CD4-positive, alpha-beta T cell treated with Interleukin-17A for 4 hours (primary cell): ENCODE measurements at places on chromosomes 1 and 21.
A peak's percentile ranks its signal among the peaks of the same experiment; 100 is the strongest.

GRCh38 chr1:208146650-208147049 is 97.5 kb downstream of the PLXNA2 start:
- no peak for DNase-seq

DNA sequence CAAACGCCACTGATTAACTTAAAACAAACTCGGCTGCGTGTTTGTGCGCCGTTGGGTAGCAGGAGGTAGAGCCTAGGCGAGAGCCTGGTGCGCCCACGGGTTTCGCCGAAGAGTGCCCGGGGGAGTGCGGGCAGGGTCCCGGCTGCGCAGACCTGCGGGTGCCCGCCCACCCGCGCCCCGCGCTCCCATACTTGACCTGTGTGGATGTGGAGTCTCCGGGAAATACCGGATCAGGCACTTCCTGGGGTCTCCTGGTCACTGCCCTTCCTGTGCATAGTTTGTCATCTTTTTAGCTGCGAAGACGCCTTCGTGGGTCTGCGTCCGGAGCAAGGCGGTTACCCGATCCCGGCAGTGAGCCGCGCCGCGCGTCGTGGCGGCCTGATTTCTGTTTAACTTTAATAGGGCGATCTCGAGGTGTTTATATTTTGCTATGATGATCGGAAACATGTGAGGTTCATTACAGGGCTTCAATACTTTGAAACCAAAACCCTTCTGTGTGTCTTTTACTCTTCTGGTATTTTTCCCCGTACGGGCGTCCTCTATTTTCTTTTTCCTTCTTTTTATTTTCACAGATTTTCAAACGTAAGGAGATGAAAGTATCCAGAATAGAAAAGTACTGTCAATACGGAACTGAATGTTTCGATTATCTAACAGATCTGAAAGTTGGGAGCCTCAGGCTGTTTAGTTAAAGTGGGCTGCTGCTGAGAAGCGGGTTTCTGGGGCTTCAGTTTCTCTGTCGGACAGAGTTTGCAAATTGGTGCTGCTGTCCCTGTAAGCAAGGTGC is 15.2 kb downstream of the NR5A2 start:
- no peak for DNase-seq

DNA sequence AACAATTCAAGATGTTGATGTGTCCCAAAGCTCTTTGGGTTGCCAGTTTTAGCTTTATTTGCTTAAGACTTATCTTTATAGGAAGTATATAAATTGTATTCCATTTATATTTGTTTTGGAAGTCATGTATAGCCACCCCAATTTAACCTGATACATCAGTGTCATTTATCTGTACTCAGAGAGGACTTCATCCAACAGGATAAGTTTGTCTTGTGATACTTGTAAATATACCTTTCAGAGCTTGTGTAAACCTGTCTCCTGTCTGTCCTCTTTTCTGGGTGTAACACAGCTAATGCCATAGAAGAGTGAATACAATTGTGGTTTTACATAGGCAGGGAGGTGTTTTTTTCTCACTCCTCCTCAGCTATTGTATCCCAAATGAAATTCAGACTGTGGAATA is 10.4 kb downstream of the PTGFR start:
- DNase-seq: no peak

- DNase-seq: no peak
Observed at GRCh38 chr1:93124556-93125355, 45.7 kb downstream of the MTF2 start.

GRCh38 chr1:29498126-29499103 is 262.1 kb downstream of the PTPRU start:
- no peak for DNase-seq

- DNase-seq: no peak
Observed at GRCh38 chr1:109091839-109092193, 1.3 kb downstream of the TMEM167B start.

DNA sequence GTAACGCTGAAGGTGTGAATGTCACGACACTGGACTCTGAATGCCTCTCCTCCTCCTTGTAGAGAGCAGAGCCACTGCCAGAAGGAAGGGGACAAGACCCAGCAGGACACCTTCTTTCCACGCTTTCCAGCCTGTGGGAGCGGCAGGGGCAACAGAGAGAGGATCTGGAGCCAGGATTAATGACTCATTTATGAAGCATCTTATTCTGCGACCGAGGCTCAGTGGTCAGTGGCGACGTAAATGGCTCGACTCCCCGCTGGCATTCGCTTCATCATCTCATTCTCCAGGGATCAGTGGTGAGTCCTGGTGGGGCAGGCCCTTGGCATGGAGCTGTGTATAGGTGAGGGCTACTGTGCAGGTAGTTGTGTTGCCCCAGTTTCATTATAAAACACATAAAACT is 4.6 kb downstream of the SLC37A1 start:
- DNase-seq: no peak

GRCh38 chr21:32167513-32167912 is 111.3 kb downstream of the MIS18A start:
- no peak for DNase-seq

DNA sequence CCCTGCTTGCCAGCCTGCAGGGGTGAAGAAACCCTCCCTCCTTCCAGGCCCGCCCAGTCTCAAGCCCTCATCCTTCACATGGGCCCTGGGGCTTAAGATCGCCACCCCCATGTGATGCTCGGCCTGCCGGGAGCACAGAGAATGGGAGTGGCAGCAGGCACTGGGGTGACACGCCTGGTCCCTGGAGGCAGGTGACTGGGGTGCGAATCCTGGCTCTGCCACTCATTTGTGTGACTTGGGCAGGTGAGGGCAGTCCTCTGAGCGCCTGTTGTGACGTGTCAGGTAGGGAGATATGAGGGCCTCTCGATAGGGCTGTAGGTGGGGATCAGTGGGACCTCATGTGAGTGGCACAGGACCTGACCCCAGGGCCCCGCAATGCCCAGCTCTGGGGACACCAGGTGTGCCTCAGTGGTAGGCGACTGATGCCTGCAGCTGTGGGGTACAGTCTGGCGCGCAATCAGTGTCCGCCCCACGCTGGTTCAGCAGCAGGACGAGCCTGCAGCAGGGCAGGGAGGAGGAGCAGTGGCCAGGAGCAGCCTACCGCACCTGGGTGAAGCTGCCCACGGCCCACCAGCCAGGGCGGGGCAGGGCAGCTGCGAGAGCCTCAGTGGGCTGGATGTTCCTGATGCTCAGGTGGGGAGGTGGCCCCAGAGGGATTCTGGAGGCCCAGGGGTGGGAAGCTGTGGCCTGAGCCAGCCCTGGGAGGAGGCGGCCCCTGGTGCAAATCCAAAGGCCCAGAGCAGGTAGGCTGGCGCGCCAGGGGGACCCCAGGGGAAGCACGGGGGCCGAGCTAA is 6.2 kb downstream of the SH2D5 start:
- no peak for DNase-seq

GRCh38 chr1:19463504-19463803 is 21.9 kb downstream of the CAPZB start:
- DNase-seq: no peak

DNA sequence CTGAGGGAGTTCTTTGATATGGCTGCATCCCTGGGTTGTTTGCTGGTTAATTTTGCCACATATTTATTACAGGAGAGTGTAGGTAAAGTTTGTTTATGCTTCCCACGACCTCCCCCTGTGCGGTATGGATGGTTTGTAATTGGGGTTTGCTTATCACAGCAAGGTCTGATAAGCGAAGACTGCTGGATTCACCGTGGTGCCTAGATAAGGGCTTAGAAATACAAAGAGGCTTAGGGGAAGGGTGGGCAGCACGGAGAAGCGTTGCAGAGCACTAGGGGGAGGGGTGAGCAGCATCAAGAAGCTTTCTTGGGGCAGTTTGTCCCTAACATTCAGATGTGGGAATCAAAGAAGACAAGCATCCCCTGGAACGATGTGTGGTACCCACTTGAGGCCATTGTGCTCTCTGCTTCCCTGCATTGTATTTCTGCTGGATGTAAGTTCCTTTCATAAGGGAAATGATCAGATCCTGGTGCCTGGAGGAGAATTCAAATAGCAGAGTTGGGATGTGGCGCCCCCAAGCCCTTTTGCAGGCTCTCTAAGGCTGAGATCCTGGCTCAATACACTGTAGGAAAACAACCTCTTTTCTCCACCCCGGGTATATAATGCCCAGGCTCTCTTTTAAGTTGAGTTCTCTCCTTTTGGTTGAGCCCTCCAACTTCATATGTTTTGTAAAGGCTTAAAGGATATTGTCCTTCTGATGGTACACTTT is 598.1 kb upstream of the ADGRL4 start:
- DNase-seq: no peak

DNA sequence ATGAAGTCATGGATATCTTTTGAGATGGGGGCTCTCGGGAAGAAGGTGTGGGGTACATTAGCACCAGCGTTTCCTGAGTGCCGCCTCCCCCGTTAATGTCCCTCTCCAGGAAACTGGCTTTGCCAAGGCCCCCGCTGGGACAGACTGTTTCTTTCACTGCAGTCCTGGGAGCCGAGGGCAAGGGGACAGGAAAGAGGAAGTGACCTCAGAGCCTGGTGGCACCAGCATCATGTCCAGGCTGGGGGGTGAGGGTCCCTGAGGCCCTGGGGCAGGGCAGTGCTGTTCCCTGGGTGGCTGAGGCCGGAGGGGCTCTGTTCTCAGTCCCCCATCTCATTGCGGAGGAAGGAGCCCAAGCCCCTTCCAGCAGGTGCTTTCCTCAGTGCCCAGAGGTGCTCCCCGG is 5.8 kb downstream of the PFKL start:
- DNase-seq: no peak

GRCh38 chr1:162565460-162565859 is 3.9 kb downstream of the UAP1 start:
- no peak for DNase-seq

- DNase-seq: no peak
Observed at GRCh38 chr1:57963581-57963980, 539.7 kb upstream of the DAB1 start.

DNA sequence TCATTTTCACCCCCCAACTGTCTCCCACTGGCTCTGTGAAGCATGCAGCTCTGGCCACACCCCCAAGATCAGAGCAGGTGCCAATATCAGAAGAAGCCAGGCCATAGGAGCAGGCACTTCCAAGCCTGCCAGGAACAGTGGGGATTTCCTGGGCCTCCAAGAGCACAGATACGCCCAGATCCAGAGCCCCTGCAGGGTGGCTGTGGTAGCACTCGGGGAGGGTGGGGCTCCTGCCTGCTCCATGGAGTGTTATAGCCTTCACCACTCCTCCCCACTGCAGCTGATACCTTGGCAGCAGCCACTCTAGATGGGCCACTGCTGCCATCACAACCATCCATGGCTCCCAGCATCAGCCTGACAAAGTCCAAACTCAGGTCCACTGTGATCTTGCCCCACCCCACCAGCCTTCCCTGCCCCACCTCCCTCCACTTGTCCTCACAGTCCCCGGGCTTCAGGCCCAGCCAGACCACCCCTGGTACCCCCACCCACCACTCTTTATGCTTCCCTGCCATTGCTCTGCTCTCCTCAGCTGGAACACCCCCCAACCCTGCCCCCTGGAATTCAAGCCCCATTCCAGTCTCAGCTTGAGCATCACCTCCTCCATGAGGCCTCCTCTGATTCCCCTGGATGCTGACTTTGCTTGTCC is 448.3 kb downstream of the MATN1 start:
- DNase-seq: no peak

DNA sequence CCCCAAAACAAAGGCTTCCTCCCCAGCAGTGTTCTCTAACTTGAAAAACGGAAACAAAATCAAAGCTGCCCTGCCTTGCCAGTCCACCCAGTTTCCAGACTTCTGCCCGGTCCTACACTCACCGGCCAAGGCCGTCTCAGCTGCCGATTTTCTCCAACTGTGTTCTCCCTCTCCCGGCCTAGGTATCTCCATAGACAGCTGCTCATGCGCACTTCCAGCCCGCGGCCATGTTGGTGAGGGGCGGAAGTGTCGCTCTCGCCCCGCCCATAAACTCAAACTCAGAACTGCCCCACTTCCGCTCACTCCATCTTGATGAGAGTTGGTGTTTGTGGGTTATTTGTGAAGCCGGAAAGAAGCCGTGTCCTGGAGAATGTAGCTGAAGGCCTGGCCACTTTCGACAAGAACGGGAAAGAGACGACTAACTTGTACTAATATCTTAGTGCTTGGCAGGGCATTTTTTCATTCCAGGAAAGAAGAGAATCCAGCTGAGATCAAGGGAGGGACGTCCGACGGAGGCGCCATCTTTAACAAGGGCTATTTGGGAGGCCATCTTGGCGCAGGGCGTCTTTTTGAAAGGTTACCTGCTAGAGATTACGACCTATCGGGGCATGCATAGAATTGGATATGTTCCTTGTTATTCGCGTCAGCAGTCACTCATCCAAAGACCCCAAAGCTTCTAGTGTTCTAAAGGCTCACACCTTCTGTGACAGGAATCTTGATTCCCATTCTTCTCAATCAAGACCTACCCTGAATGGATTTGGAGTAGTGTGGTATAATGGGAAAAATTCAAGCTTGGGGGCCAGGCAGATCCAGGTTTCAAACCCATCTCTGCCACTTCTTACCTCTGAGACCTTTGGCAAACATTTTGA is at the start of gene USF1:
Gene USF1, minus strand, starts transcription at position 242 of the 869 bp plus-strand sequence. CDS start 2,702 bp downstream, outside the sequence.
- peak; percentile 93 for DNase-seq

GRCh38 chr1:3577300-3577699 is 34.0 kb downstream of the MEGF6 start:
- no peak for DNase-seq

DNA sequence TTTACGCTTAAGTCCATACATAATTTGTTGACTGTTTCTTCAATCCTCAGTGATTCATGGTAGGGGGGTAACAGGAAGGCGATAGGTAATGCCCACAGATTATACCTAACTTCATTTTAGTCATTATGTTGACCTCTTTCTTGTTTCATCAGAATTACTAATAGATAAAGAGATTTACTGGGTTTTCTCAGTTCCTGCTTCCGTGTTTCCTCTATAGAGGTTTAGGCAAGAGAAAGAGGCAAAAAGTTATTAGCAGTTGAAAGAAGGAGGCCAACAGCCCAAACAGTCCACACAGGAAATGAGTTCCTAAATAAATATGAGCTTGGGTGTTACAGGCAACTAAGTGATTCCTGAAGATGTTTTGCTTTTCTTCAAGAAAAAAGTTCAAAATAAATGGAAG is 17.9 kb upstream of the CLCA1 start:
- no peak for DNase-seq

- DNase-seq: no peak
Observed at GRCh38 chr1:213269829-213270228, 218.8 kb downstream of the RPS6KC1 start.

- DNase-seq: no peak
Observed at GRCh38 chr21:38330666-38331065, 73.9 kb downstream of the KCNJ15 start.

DNA sequence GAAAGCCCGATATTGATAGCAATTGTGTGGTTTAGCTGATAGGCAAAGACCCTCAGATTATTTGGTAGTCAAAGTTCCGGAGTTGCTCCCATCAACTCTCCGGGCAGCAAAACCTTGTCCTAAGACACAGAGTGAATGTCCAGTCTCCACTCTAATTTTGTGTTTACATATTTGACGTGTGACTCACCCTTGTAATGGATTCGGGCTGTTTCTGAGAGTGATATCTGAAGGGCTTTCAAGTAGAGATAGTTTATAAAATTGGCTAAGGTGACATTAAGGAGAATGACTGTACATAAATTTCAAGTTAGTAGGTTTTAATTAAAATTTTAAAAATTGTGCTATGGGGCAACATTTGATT is 154.2 kb downstream of the CNIH3 start:
- no peak for DNase-seq

- DNase-seq: peak; percentile 52
Observed at GRCh38 chr1:86502721-86503405, 34.1 kb downstream of the CLCA1 start.
